Muscle of leg (tissue), 16 donors: ENCODE measurements at places on chromosomes 13 and 19. TPM values are rescaled to one million over a fixed set of nuclear protein-coding genes. Genes with fewer than 3 reads are reported as not detected.
A peak's percentile ranks its signal among the peaks of the same experiment; 100 is the strongest.

Gene ZNF177
- polyA plus RNA-seq = 5.2 TPM

- H3K27me3 ChIP-seq = no peaks in the 10 kb centered on the region
- H3K27ac ChIP-seq = no peak overlapping the region
- DNase-seq = no peak
- peaks cover 8% of the 10 kb centered on the region for H3K36me3 ChIP-seq
- H3K4me3 ChIP-seq = no peak overlapping the region
These were observed 6.4 kb upstream of the ELF1 start for GRCh38 chr13:41025518-41025917.

- no peak overlapping the region for H3K4me3 ChIP-seq
- no peaks in the 10 kb centered on the region for H3K27me3 ChIP-seq
- H3K4me1 ChIP-seq = peaks cover 9% of the 10 kb centered on the region
These were observed 25.0 kb downstream of the TEX101 start for GRCh38 chr19:43439709-43440063.

GRCh38 chr19:6276447-6276846 is 3.3 kb downstream of the MLLT1 start:
- peaks cover 79% of the 10 kb centered on the region for H3K4me1 ChIP-seq
- peak; percentile 38 for DNase-seq
- no peak overlapping the region for H3K4me3 ChIP-seq
- H3K27me3 ChIP-seq = no peaks in the 10 kb centered on the region

DNA sequence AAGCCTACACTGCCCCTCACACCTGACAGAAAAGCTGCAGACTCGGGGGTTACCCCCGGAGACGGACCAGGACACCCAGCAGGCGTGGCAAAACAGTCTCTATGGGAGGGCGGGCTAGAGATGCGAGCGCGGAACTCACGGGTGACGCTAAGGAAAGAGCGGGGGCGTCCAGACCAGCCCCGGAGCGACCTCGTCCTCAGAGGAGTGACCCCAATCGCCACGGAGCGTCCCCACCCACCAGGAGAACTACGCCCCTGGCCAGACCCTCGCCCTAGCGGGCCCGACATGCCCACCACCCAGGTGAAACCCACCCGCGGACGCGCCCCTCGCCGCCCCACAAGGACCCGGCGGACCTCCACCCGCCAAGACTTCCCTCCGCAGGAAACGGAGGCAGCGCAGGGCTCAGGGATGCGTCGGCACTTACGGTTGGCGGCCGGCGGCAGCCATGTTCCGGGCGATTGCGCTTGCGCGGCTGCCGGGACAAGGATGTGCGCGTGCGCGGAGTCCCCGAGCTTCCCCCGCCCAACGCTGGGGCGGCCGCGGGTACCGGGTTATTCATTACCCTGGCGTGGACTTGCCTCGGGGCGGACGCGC is at the start of gene ZNF329:
Gene ZNF329 (minus strand): TSS at position 462 of the 594 bp plus-strand sequence. CDS start 21,286 bp downstream, outside the sequence.
- no peaks in the 10 kb centered on the region for H3K27me3 ChIP-seq
- DNase-seq = peak; percentile 89
- peaks cover 23% of the 10 kb centered on the region for H3K4me1 ChIP-seq
- H3K4me3 ChIP-seq = peak within 1 kb of the TSS; percentile 98
- peak within 1 kb of the TSS; percentile 94 for H3K27ac ChIP-seq

DNA sequence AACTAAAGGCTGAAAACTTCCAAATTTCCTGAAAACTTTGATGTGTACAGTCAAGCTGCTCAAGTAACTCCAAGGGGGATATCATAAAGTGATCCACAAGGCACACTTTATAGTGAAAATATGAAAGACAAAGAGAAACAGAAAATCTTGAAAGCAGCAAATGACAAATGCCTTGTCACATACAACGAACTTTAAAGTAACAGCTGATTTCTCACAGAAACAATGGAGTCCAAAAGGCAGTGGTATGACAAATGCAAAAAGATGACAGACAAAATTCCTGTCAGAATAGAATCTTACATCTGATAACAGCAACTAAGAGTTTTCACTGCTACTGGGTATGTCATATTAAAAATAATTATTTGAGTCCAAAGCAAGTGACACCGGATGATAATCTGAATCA is 1602.3 kb upstream of the PRR20A start:
- H3K4me1 ChIP-seq = no peaks in the 10 kb centered on the region
- no peaks in the 10 kb centered on the region for H3K27me3 ChIP-seq
- H3K36me3 ChIP-seq = no peaks in the 10 kb centered on the region
